ENCODE measurements at places on chromosomes 2 and 18.

DNA sequence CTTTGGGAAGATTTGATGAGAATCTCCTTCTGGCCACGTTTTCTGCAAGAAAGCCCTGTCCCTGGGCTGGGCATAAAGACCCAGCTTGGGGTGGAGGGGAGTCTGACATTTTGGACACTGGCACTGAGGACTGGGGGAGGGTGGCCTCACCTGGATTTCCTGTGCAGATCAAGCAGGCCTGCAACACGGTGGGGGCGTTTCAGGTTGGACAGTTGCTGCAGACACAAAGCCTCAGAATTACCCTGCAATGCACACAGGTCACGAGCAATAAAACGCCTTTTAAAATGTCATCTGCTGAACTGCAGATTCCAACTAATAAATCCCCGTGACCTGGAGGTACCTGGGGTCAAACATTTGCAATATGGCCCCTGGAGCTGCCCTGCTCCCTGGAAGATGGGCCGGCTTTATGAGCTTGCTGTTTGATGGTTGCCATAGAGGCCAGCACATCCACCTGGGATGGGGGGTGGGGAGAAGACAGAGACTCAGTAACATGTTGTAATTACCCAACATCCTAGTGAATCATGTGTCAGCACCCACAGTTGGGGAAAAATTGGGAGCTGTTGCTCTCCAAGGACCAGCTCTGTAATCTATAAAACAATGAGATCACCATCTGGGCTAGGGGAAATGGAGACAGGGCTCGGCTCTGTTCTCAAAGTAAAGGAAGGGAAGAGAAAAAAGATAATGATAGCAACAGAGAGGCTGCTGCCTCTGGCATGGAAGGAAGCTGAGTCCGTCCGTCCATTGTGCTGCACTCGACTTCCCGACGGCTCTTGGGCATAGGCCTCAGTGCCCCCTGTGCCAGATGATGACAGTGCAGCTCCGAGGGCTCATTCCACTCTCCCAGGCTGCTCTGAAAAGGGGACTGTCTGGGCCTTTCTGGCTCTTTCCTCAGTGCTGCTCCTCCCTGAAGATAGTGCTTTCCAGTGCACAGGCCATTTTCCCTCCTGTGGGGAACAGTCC lies 340.3 kb downstream of the CYRIA start:
- no peaks in the 10 kb centered on the region for H3K36me3 ChIP-seq
- H3K27me3 ChIP-seq = no peaks in the 10 kb centered on the region
- H3K4me1 ChIP-seq = no peaks in the 10 kb centered on the region
- no peak for DNase-seq

GRCh38 chr18:46793565-46793964 lies 36.7 kb upstream of the ST8SIA5 start:
- no peak overlapping the region for H3K4me3 ChIP-seq
- H3K4me1 ChIP-seq = no peaks in the 10 kb centered on the region
- H3K27me3 ChIP-seq = no peaks in the 10 kb centered on the region
- no peak overlapping the region for H3K27ac ChIP-seq
- DNase-seq = no peak
- H3K36me3 ChIP-seq = no peaks in the 10 kb centered on the region

DNA sequence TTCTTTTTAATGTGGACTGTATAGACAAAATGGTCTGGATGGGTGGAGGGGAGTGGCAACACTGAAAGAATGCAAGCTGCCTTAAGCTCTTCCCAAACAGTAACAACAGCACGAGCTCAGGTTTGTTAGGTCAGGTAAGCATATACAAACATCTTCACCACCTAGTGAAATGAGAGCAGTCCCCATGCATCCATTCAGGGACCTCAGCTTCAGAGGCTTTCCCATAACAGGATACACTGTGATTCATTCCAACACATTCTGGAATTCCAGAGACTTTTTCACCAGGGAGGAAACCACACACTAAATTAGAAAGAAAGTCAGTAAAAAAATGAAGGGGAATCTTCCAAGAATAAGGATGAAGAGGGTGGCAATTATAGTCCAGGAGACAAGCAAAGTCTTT lies 50.4 kb upstream of the BZW1 start:
- no peaks in the 10 kb centered on the region for H3K27me3 ChIP-seq
- no peak for DNase-seq
- no peak overlapping the region for H3K27ac ChIP-seq
- no peaks in the 10 kb centered on the region for H3K36me3 ChIP-seq
- peaks cover 3% of the 10 kb centered on the region for H3K4me1 ChIP-seq

DNA sequence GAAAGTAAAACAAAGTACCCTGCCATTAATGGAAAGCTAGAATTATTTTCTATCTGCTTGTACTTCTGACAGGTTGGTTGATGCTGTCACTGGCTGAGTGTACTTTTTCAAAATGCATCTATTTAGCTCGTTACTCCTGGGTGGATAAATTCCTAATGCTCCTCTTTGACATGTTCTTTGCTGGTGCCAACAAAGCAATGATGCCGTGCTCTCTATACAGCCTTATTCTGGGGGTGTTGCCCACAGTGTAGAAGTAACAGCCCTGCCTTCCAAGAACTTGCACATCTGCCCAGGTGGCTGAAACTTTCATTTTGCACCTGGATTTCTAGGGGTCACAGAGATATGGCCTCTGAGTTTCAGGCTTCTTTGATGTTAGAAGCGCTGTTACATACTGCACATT lies 132.4 kb downstream of the SLC4A3 start:
- H3K4me3 ChIP-seq = no peak overlapping the region
- DNase-seq = no peak
- H3K27me3 ChIP-seq = no peaks in the 10 kb centered on the region
- no peaks in the 10 kb centered on the region for H3K36me3 ChIP-seq

GRCh38 chr18:76410660-76411417 lies 84.2 kb downstream of the ZNF516 start:
- H3K27ac ChIP-seq = no peak overlapping the region
- no peaks in the 10 kb centered on the region for H3K27me3 ChIP-seq
- no peak overlapping the region for H3K4me3 ChIP-seq

DNA sequence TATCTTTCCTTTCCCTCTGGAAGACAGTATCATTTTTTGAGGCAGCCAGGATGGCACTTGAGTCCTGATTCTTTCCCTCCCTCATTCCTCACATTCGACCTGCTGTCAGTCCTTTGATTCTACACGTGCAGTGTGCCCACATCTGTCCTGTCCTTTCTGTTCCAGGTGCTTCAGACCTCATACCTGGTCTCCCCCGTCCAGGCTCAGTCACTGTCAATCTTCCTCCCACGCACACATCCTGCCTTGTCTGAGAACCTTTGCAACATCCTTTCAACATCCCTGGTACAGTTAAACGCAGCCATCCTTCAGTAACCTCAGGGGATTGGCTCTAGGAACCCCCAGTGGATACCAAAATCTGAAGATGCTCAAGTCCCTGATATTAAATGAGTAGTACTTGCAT lies 10.1 kb downstream of the BCL2 start:
- DNase-seq = no peak
- no peak overlapping the region for H3K4me3 ChIP-seq
- H3K27me3 ChIP-seq = peaks cover 6% of the 10 kb centered on the region
- no peak overlapping the region for H3K27ac ChIP-seq
- no peaks in the 10 kb centered on the region for H3K4me1 ChIP-seq

- H3K36me3 ChIP-seq = no peaks in the 10 kb centered on the region
- H3K27ac ChIP-seq = peak overlapping the region; percentile 48
- H3K4me3 ChIP-seq = no peak overlapping the region
- no peaks in the 10 kb centered on the region for H3K4me1 ChIP-seq
These were observed 156.5 kb downstream of the COL6A3 start for GRCh38 chr2:237257471-237257951.

- H3K27ac ChIP-seq = no peak overlapping the region
- no peaks in the 10 kb centered on the region for H3K36me3 ChIP-seq
- H3K4me1 ChIP-seq = no peaks in the 10 kb centered on the region
- no peaks in the 10 kb centered on the region for H3K27me3 ChIP-seq
These were observed 110.8 kb upstream of the CDC42EP3 start for GRCh38 chr2:37782155-37782673.

- peaks cover 10% of the 10 kb centered on the region for H3K4me1 ChIP-seq
- H3K27me3 ChIP-seq = no peaks in the 10 kb centered on the region
- peak overlapping the region; percentile 69 for H3K27ac ChIP-seq
- H3K36me3 ChIP-seq = no peaks in the 10 kb centered on the region
- no peak for DNase-seq
These were observed 680 bp upstream of the FHOD3 start for GRCh38 chr18:36296650-36297416.

DNA sequence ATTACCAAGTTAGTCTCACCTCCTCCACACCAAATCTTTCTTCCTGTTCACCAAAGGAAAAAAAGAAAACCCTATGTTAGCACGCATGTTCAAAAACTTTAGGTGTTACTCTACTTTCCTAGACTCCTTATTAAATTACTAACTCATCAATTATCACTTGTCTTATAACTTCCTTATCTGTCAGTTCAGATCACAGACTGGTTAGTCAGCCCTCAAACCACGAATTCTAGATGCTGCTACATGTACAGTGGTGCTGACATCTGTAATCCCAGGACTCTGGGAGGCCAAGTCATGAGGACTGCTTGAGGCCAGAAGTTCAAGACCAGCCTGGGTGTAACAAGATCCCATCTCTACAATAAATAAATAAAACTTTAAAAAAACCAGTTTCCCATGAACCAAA lies 3.5 kb downstream of the YWHAQ start:
- H3K27me3 ChIP-seq = no peaks in the 10 kb centered on the region
- H3K4me1 ChIP-seq = peaks cover 50% of the 10 kb centered on the region
- H3K4me3 ChIP-seq = peak overlapping the region; percentile 65
- H3K27ac ChIP-seq = peak overlapping the region; percentile 83
- no peak for DNase-seq

GRCh38 chr2:150639383-150639782 lies 151.9 kb upstream of the RND3 start:
- H3K4me1 ChIP-seq = no peaks in the 10 kb centered on the region
- H3K27me3 ChIP-seq = no peaks in the 10 kb centered on the region
- H3K27ac ChIP-seq = no peak overlapping the region
- no peak overlapping the region for H3K4me3 ChIP-seq
- H3K36me3 ChIP-seq = no peaks in the 10 kb centered on the region

- no peaks in the 10 kb centered on the region for H3K27me3 ChIP-seq
- H3K4me3 ChIP-seq = no peak overlapping the region
- H3K36me3 ChIP-seq = no peaks in the 10 kb centered on the region
- no peak for DNase-seq
These were observed 802.1 kb upstream of the FAM98A start for GRCh38 chr2:34401186-34401585.

- no peak overlapping the region for H3K27ac ChIP-seq
- no peak for DNase-seq
- no peaks in the 10 kb centered on the region for H3K36me3 ChIP-seq
These were observed 75.5 kb downstream of the SLC4A3 start for GRCh38 chr2:219702796-219703545.

DNA sequence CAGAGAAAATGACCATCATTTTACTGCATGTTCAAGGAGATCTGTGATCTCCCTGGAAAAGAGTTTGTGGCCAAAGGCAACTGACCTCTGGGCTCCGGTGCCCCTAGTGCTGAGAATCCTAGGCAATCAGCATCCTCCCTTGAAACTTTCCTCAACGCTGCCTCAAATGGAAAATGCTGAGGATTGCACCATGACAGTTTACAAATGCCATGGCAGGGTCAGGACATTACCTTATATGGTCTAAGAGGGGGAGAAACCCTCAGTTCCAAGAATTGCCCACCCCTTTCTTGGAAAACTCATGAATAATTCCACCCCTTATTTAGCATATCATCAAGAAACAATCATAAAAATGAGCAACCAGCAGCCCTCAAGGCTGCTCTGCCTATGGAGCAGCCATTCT lies 48.3 kb downstream of the ALPK2 start:
- H3K4me3 ChIP-seq = no peak overlapping the region
- no peaks in the 10 kb centered on the region for H3K27me3 ChIP-seq
- H3K27ac ChIP-seq = peak overlapping the region; percentile 29
- no peaks in the 10 kb centered on the region for H3K36me3 ChIP-seq
- DNase-seq = no peak

GRCh38 chr2:95158891-95159619 lies 593 bp downstream of the ZNF514 start:
- H3K4me1 ChIP-seq = peaks cover 8% of the 10 kb centered on the region
- no peak for DNase-seq
- H3K27ac ChIP-seq = peak overlapping the region; percentile 84
- H3K36me3 ChIP-seq = no peaks in the 10 kb centered on the region
- H3K4me3 ChIP-seq = peak overlapping the region; percentile 74

Measured in Panc1 (cell line).